Stimulated activated CD8-positive, alpha-beta memory T cell treated with anti-CD3 and anti-CD28 coated beads, Interleukin-12 subunit alpha, Interleukin-12 subunit beta, amount 100 ng/mL, for 4 hours (primary cell): ENCODE measurements at places on chromosomes 13 and 19.

- no peak for DNase-seq
These were observed 1.3 kb upstream of the SIGLEC10 start for GRCh38 chr19:51418707-51419106.

DNA sequence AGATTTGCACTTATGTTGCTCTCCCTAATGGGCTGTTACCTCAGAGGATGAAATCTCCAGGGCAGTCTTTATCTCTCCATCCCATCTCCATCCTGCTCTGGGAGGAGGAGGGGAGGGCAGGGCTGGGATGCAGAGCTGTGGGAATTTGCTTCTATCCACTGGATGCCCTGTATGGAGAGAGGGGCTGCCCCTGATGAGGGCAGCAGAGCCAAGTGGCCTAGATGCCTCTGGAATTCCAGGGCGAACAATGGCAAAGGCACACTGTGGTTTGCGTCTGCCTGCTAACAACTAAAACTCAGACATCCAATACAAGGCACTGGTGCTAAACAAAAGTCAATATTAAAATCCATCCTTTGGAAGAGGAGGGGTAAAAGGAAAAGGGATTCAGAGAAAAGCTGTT is 165.1 kb downstream of the COG6 start:
- DNase-seq, result no peak

- no peak for DNase-seq
These were observed 56.3 kb downstream of the FOXO1 start for GRCh38 chr13:40609972-40610726.

DNA sequence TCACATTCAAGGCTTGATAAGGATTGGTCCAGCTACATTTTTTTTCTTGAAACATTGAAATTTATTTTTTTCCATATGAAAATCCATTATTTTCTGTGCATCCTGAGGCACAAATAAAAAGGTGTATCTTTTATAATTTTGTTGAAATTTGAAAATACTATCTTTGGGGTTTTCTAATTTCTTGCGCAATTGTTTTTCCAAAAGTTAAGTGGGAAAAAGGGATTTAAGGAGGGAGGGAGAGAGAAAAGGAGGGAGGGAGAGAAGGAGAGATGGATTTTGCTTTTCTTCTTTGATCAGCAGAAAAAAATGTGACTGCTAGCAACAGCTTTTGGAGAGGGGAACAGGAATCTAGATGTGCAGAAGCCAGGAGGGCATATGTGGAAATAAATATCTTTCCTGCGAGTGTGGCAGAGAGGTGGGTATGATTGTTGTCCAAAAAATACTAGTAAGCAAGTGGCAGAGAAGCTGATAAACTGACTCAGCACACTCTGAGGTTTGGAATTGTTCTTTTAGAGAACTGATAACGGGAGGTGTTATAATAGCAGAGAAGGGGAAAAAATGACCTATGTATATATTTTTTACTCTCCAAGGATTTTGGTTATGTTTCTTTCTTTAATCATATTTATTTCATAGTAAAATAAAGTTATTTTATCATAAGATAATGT is 61.2 kb upstream of the EDNRB start:
- DNase-seq, result no peak

GRCh38 chr13:113617961-113618360 is 33.4 kb downstream of the TFDP1 start:
- DNase-seq, result no peak

- no peak for DNase-seq
These were observed 32.8 kb downstream of the TMED1 start for GRCh38 chr19:10803252-10803651.

GRCh38 chr13:46386392-46387063 is 524 bp downstream of the RUBCNL start:
- DNase-seq, result no peak

- DNase-seq, result no peak
These were observed 35.8 kb downstream of the FRY start for GRCh38 chr13:32067149-32067961.

GRCh38 chr19:42345191-42345812 is 19.9 kb downstream of the MEGF8 start:
- no peak for DNase-seq

DNA sequence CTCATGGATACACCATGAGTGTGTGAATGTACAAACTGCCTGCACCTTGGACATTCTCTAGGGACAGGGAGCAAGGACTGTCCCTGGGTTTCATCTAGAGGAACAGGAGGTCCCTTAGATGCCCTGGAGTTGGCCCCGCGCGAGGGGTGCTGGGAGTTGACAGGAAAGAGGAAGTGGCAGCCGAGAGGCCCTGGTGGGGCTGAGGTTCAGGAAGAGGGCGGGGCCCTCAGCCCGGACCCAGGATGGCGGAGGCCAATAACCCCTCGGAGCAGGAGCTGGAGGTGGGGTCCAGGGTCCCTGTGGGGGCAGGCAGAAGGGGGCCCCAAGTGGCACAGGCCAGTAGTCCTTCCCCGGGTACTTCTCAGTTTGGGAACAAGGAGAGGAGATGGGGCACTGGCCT is 6.9 kb downstream of the PKN1 start:
- peak; percentile 63 for DNase-seq

GRCh38 chr19:50982186-50982585 is 1.5 kb downstream of the KLK7 start:
- DNase-seq, result no peak
